Brain (organoid and tissue), 16 donors: ENCODE measurements at places on chromosomes 16 and 17. TPM values are rescaled to one million over a fixed set of nuclear protein-coding genes. Genes with fewer than 3 reads are reported as not detected.
A peak's percentile ranks its signal among the peaks of the same experiment; 100 is the strongest.

GRCh38 chr17:42421507-42422338 lies 1.3 kb downstream of the CAVIN1 start:
- no peak for DNase-seq

DNA sequence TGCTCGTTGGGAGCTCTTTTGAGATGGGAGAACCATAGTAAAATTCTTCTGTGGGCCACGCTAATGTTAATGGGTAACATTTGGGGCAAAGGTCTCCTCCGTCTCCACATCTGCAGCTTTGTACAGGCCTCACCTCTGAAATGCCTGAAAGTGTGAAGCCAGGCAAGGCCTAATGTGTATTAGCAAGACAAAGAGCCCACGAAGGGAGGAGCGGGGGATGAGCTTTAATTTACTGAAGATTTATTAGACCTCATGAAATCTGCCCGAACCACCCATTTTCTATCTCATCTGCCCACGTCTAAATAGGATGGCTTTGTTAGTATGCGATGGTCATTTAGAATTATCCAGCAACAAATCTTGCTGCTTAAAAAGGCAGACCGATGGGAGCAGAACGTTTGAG lies 408.9 kb downstream of the PMP22 start:
- no peak for DNase-seq

DNA sequence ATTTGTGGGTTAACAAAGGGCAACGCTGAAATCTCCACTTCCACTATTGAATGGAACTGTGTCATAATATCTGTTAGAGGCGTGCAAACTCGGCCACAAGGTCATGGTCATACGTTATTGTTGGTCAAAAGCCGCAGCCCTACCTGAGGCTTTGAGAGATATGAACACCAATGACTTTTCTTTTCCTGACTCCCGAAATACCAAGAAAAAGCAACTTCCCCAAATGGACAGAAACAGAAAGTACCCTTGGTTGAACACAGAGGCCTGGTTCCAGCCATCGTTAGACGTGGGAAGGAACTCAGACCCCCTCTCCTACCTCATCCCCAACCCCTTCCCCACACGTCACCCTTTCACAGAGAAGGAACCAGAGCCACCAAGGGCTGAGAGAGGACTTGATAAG lies 1.4 kb upstream of the PIK3R5 start:
- DNase-seq: no peak

- DNase-seq: no peak
Measured at GRCh38 chr17:77256710-77257109, 115.9 kb downstream of the SEC14L1 start.

GRCh38 chr17:50565402-50566350 lies 5.2 kb downstream of the CACNA1G start:
- DNase-seq: peak; percentile 98

- no peak for DNase-seq
Measured at GRCh38 chr17:67245694-67246402, 852 bp upstream of the HELZ start.

DNA sequence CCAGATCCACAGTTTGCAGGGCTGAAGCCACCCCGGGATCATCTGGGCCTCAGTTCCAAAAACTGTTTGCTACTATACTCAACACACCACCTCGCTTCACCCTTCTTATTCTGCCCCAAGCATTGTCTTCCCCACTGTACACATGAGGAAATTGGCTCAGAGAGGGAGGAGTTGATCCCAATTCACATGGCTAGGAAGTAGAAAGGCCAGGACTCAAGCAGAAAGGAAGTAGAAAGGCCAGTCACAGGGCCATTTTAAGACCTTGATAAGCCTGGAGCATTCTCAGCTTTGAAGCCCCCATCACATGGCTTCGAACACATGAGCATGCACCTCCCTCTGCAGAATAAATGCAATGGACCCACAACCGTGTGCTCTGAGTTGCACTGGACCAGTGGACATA lies 7.7 kb upstream of the PRSS22 start:
- no peak for DNase-seq

The KRTAP9-4 gene
- not detected for polyA plus RNA-seq

GRCh38 chr17:10724546-10725195 lies 5.2 kb downstream of the TMEM220 start:
- DNase-seq: no peak

The MT1H gene
- 6.6 TPM for polyA plus RNA-seq

The TMC8 gene
- polyA plus RNA-seq: 0.92 TPM

- no peak for DNase-seq
Measured at GRCh38 chr16:79593074-79593531, 7.4 kb downstream of the MAF start.

DNA sequence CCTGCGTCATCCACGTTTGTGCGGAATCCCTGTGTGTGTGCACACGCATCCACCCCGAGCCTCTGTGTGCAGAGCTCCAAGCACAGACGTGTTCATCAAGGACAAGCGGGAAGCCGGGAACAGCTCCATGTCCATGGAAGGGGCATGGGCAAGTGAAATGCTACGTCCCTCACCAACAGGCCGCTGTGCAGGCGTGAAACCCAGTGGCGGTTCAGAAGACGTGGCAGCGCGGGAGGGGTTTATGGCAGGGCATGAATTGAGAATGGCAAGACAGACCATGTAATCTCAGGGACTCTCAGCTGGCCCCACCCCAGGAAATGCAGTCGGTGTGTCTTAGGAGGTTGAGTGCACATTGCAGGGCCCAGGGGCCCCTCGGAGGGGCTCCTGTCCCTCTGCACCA lies 52.7 kb downstream of the TBC1D16 start:
- no peak for DNase-seq

The TAC4 gene
- polyA plus RNA-seq: not detected

GRCh38 chr17:7383742-7384488 lies 3.0 kb downstream of the TNK1 start:
- peak; percentile 84 for DNase-seq
